T-helper 1 cell (primary cell): ENCODE measurements at places on chromosomes 11 and 22.

DNA sequence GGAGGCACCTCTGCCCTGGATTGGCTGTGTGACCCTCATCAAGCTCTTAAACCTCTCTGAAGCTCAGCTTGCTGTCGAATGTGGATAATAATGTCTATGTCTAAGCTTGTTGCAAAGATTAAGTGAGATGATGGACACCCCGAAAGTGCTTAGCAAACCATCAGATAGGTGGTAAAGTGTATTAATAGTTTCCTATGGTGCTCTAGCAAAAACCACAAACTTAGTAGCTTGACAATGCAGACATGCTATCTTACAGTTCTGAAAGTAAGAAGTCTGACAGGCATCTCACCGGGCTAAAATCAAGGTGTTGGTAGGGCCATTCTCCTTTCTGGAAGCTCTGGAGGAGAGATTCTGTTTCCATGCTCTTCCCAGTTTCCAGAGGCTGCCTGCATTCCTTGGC lies 106.5 kb upstream of the CSNK2A3 start:
- DNase-seq, result no peak

DNA sequence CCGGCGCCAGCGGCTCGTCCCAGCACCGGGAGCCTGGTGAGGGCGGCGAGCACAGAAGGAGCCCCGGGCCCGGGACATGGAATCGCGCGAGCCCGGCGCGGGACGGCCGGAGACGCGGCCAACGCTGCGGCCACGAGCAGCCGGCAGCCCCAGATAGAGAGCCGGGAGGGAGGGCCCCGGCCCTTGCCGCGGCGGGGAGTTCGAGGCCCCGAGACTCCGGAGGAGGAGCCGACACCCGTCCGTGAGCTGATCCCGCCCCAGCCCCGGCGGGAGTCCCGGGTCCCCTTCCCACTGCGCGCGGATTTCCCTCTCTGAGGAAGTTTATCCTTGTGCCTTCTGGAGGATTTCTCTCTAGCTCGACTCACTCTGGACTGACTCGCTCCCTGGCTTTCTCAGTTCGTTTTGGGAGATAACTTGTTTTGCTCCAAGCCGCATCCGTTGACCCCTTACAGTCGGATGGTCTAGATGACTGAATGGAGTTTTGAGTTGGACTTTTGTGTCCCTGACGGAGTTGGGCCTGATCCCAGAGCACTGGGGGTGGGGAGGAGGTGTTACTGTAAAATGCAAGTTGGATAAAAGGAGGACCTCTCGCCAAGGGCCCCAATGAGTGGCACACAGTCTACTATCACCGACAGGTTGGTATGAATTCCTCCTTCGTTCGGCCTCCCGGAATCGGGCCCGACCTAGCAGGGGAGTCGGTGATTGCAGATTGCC lies 585 bp downstream of the ARHGEF12 start:
- DNase-seq, result no peak

GRCh38 chr11:86117001-86117711 lies 48.3 kb upstream of the PICALM start:
- DNase-seq, result no peak

- DNase-seq, result no peak
Measured at GRCh38 chr11:1012740-1013630, 23.5 kb downstream of the MUC6 start.

DNA sequence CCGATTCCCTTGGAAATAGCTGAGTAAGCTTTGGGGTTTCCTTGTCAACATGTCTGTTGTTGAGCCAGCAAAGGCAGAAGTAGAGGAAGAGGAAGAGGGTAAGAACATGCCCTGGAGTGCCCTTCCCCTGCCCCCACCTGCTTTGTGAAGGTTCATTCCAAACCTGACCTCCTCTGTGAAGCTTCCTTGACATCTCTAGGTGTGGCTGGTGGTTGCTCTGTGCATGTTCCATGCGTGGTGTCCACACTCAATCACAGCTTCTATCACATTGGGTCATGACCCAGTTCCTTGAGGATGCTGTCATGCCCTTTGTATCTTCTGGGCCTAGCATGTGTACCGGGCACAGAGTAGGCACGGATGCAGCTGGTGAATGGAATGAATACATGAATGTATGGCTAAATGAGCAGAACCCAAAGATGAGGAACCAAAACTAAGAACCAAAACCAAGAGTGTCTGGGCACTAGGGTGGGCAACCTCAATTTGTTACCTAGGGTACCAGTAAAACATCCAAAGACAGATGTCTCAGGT lies 23.7 kb upstream of the FXYD6 start:
- DNase-seq, result no peak
